ENCODE measurements at places on chromosomes 5 and 9.

- DNase-seq, result no peak
Observed at GRCh38 chr5:159777049-159777660, 139.1 kb upstream of the ADRA1B start.

GRCh38 chr5:39811381-39811780 is 386.6 kb upstream of the DAB2 start:
- no peak for DNase-seq

- no peak for DNase-seq
Observed at GRCh38 chr9:80964914-80965313, 724.4 kb downstream of the TLE1 start.

DNA sequence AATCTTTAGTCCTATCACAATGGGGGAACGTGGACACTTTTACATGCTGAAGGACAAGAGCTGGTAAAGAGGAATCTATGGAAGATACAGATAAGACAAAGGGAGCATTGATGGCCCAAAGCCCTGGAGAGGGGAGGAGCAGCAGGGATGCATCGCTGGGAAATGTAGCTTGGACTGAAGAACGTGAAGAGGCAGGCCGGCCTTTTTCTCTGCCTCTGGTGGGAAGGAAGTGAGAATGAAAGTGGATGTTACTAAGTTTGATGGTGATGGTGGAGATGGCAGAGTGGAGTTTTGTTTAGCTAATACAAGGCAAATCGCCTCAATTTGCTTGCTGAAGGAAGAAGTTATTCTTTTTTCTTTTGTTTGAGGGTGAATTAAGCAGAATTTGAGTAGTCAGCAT is 124.6 kb upstream of the TAF11L2 start:
- no peak for DNase-seq

GRCh38 chr5:152838241-152838786 is 433.2 kb upstream of the NMUR2 start:
- DNase-seq, result no peak
